ENCODE measurements at places on chromosomes 11 and 22.

DNA sequence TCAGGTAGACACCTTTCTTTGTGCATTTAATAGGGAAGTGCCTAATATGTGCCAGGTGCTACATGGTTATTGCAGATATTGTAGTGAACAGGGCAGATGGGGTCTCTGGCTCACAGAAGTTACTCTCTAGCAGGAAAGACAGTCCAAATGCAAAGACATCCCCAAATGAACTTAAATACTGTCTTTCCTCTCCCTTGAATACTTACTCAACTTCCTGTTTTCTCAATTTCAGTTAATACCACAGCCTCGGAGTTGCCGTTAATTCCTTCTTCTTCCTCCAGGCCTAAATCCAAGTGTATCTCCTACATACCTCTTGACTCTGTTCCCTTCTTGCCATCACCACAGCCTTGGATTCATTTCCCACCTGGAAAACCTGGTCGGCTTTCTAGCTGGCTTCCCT is 134.3 kb upstream of the SESN3 start:
- no peak for DNase-seq

GRCh38 chr11:14342906-14343305 is 16.1 kb downstream of the RRAS2 start:
- no peak for DNase-seq

DNA sequence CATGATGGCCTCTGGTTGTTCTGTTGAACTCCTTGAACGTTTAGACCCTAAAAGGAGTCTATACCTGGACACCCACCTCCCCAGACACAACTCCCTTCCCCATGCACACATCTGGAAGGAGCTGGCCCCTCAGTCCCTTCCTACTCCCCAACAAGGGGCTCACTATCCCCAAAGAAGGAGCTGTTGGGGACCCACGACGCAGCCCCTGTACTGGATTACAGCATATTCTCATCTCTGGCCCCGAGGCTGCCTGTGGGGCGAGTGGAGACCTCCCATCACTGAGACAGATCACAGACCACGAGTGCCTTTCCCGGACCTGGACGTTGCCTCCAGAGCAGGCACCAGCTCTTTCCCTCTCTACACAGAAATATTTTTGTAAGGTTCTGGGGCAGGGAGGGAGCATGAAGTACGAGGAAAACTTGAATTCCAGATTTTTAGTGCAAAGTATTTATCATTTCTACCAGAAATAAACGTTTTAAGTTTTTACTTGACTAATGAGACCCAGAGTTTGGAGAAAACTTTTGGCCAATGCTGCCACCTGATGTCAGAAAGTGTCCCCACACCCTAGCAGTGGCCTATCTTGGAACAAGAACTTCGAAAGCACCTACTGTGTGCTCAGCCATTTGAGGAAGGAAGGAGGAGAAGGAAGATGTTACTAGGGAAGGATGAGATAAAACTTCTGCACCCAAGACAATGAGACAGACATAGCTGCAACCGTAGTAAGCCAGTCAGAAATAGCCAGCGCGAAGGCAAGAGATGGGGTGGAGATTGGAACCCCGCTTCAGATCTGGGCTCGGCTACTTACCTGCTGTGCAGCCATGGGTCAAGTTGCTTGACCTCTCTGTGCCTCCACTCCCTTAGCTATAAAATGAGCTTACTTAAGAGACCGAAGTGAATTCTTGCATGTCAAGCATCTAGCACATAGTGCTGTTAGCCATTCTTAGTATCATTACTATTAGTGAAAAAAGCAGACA is 10.2 kb upstream of the POU2F3 start:
- no peak for DNase-seq

DNA sequence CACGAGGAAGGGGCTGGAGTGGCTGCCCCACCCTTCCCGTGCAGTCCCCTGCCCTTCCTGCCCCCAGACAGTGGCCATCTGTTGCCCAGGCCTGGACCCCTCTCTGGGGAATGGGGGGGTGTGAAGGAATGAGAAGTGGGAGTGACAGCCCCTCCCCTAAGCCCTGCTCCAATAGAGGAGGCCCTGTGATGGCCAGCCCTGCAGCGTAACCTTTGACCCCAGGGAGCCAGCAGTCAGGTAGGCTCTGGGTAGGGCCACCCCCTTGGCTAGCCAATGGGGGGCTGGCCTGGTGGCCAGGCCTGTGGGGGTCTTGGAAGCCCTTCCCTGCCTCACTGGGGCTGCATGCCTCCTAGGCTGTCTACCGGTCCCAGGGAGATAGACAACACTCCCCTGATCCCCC is 6.6 kb downstream of the FLRT1 start:
- no peak for DNase-seq

DNA sequence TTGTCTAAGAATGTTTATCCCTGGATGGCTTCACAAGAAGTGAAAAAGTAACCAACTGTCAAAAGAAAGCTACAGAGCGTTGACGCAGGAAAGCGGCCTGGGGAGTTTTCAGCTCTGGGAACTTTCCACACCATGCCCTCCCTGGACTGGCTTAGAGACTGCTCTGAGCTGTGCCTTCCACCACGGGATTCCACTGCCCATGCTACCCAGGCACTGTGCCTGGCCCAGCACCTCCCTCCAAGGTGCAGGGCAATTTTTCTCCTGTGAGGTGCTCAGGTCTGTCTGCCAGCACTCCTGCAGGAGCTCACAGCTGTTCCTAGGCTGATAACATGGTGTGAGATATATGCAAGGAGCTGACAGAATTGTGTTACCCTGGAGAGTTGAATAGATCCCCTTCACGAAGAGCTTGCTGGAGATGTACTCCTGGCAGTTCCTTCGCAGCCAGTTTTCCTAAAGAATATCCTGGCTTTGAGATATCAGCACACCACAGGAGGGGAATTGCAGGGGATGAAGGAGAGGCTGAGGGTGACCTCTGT is 258.3 kb upstream of the B3GAT1 start:
- DNase-seq, result no peak
